Activated CD4-positive, alpha-beta T cell treated with anti-CD3 and anti-CD28 coated beads, Interleukin-2, amount 50 U/mL, for 24 hours (primary cell): ENCODE measurements at places on chromosomes 6 and 20.

GRCh38 chr6:116351101-116351500 is 19.6 kb upstream of the DSE start:
- DNase-seq, result no peak

DNA sequence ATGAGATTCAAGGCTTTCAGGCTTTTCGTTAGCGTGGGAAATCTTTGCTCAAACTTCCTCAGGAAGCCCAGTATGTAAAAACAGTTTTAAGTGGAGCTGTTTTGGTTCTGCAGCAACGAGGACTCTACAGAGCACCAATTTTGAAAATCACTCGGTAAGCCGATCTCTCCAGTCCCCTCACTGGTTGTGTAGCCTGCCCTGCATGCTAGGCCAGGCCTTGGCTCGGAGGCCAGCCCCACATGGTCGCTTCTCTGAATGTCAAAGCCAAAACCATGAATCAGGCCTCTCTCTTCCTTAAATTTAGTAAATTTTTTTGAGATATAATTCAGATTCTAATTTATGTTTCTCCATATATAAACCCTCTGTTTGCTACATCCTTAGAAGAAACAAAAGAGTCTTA is 108.0 kb downstream of the CHD6 start:
- no peak for DNase-seq

DNA sequence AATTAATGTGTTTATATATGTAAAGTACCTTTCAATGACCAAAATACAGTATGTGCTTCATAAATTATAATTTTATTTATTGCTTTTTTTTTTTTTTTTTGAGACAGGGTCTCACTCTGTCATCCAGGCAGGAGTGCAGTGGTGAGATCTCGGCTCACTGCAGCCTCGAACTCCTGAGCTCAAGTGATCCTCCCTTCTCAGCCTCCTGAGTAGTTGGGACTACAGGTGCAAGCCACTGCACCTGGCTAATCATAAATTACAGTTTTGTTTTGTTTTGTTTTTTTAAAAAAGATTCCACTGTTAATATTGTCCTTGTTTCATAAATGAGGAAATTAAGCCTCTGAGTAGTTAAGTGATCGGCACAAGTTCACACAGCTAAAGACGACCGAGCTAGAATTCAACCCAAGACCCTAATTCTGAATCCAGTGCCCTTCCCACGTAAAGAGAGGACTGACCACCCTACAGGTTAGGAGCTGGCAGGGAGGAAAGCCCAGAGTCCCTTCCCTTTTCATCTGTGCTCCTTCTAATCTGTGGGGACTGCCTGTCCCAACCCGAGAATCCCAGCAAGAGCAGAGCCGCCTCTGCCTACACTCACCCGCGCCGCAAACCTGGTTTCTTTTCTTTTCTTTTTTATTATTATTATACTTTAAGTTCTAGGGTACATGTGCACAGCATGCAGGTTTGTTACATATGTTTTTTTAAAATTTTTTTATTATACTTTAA is 8.5 kb upstream of the GDF5 start:
- DNase-seq, result no peak

DNA sequence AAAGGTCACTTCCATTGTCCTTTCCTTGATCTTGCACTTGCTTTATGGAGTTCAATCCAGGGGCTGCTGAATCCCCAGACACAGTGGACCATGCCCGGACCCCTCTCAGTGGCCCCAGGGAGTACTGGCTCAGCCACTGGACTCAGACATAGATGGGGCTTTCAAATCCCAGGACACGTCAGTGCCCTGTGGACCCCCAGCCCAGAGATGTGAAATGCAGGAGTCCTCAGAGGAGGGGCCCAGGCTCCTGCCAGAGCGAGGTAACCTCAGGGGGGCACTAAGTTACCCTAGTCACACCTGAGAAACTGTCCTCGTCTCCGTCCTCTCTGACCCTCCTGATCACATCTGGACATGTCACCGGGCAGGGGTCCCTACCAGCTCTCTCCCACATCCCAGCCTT is 18.7 kb upstream of the APMAP start:
- DNase-seq, result no peak
